ENCODE measurements at places on chromosomes 16 and 17.

GRCh38 chr17:62916684-62917571 lies 49.1 kb upstream of the TANC2 start:
- DNase-seq, result no peak

- no peak for DNase-seq
Measured at GRCh38 chr17:3729881-3730280, 6.2 kb downstream of the HASPIN start.

DNA sequence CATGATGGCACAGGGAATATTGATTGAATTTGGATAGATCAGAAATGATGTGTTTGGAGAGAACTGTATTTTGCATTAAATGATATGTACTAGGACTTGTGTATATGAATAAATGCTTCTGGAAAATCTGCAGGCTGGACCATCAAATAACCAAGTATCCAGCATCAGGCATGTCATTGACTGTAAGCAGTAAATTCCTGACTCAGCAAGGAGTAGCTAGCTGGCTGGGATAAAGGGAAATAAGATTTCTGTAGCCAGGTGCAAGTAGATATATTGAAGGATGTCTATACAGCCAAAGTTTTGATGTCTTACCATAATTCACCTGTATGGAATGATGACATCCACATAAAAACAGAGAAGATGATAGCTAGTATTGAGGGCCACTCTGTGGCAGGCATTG lies 809.6 kb downstream of the CDH11 start:
- no peak for DNase-seq

DNA sequence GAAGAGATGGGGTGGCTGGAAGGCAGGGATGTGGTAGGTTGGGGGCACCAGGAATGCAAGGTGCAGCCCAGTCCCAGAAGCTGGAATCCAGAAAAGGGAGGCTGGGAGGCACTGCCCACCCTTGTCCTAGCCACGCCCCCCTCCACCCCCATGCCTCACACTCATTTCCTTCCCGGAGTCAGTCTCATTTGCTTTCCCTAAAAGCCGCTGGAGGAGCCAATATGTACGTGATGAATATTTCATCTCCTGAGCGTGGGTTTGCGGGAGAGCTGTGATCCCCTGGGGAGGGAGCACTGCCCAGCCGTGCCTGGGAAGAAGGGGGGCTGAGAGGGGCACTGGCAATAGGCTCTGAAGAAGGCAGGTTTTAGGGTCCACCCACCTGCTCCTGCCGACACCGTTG lies 124.5 kb upstream of the LHX1 start:
- DNase-seq, result no peak

- DNase-seq, result no peak
Measured at GRCh38 chr16:3101841-3102470, 2.9 kb upstream of the ZSCAN10 start.

All from smooth muscle cell of the brain vasculature (primary cell).